Thoracic aorta (tissue), 2 donors: ENCODE measurements at places on chromosomes 2 and 18. TPM values are rescaled to one million over a fixed set of nuclear protein-coding genes. Genes with fewer than 3 reads are reported as not detected.

The DSG1 gene
- total RNA-seq, result not detected

The VAMP5 gene
- total RNA-seq, result 42.8 TPM

The MARCHF4 gene
- 0.14 TPM for total RNA-seq

The DYSF gene
- total RNA-seq, result 15.2 TPM

The GDF7 gene
- 39.7 TPM for total RNA-seq

The MYO1B gene
- 79.4 TPM for total RNA-seq

The SLC5A7 gene
- total RNA-seq, result not detected

The MOGAT1 gene
- not detected for total RNA-seq

The EGR4 gene
- not detected for total RNA-seq

The NLRC4 gene
- 0.81 TPM for total RNA-seq

The GPN1 gene
- total RNA-seq, result 22.3 TPM

The FEV gene
- total RNA-seq, result not detected

The PLA2R1 gene
- 28.3 TPM for total RNA-seq

The SETBP1 gene
- total RNA-seq, result 39.3 TPM

The RASGRP3 gene
- total RNA-seq, result 16.2 TPM

The VWC2L gene
- not detected for total RNA-seq

The SCYGR1 gene
- not detected for total RNA-seq

The NDC80 gene
- 1.6 TPM for total RNA-seq

The SNTG2 gene
- 18.6 TPM for total RNA-seq

The TET3 gene
- 15.8 TPM for total RNA-seq

The ACMSD gene
- not detected for total RNA-seq

The NTSR2 gene
- total RNA-seq, result not detected

The HJURP gene
- total RNA-seq, result 0.95 TPM

The TLX2 gene
- total RNA-seq, result not detected

The CNDP1 gene
- not detected for total RNA-seq

The VIL1 gene
- total RNA-seq, result 3.6 TPM

The RPL31 gene
- total RNA-seq, result 511 TPM

The CFAP221 gene
- total RNA-seq, result not detected

The EIF4E2 gene
- total RNA-seq, result 42.2 TPM

The SERPINB11 gene
- total RNA-seq, result not detected

The ARHGEF4 gene
- total RNA-seq, result 2.8 TPM

The G6PC2 gene
- not detected for total RNA-seq

The CD8B2 gene
- not detected for total RNA-seq

The LAMA1 gene
- not detected for total RNA-seq

The ANKRD53 gene
- 0.49 TPM for total RNA-seq

The NGEF gene
- 0.81 TPM for total RNA-seq

The INHBB gene
- 19.4 TPM for total RNA-seq

The RBKS gene
- total RNA-seq, result 3.1 TPM

The GPBAR1 gene
- total RNA-seq, result 4.2 TPM

The BOLL gene
- total RNA-seq, result not detected

The AKAIN1 gene
- total RNA-seq, result not detected

The PRLH gene
- total RNA-seq, result not detected

The CPO gene
- not detected for total RNA-seq

The STAT4 gene
- 2.7 TPM for total RNA-seq

The UGT1A7 gene
- 0.35 TPM for total RNA-seq

The ARID5A gene
- 231 TPM for total RNA-seq

The MAP2 gene
- total RNA-seq, result 51.6 TPM

The SLC9A4 gene
- not detected for total RNA-seq

The LBH gene
- total RNA-seq, result 121 TPM

The EHD3 gene
- 61.6 TPM for total RNA-seq

The TRMT61B gene
- 6.0 TPM for total RNA-seq

The KLHL14 gene
- 1.3 TPM for total RNA-seq

The ANKRD30BL gene
- total RNA-seq, result not detected
